ENCODE measurements at places on chromosomes 3 and 15.

GRCh38 chr3:64888840-64889392 is 201.1 kb upstream of the ADAMTS9 start:
- H3K27ac ChIP-seq, result no peak overlapping the region
- no peaks in the 10 kb centered on the region for H3K4me1 ChIP-seq
- no peaks in the 10 kb centered on the region for H3K27me3 ChIP-seq
- H3K4me3 ChIP-seq, result no peak overlapping the region
- DNase-seq, result no peak
- no peaks in the 10 kb centered on the region for H3K36me3 ChIP-seq

- H3K4me1 ChIP-seq, result peaks cover 4% of the 10 kb centered on the region
- no peaks in the 10 kb centered on the region for H3K36me3 ChIP-seq
- H3K27me3 ChIP-seq, result peaks cover 16% of the 10 kb centered on the region
- H3K4me3 ChIP-seq, result no peak within 1 kb of the TSS
- H3K27ac ChIP-seq, result no peak within 1 kb of the TSS
Measured at GRCh38 chr3:178536211-178537079, at the start of gene KCNMB2. Gene KCNMB2, plus strand, starts transcription at chr3:178536436.

- H3K36me3 ChIP-seq, result no peaks in the 10 kb centered on the region
- no peak overlapping the region for H3K27ac ChIP-seq
- peaks cover 2% of the 10 kb centered on the region for H3K27me3 ChIP-seq
- no peak for DNase-seq
- H3K4me3 ChIP-seq, result no peak overlapping the region
Measured at GRCh38 chr15:38888701-38889221, 324.1 kb upstream of the RASGRP1 start.

DNA sequence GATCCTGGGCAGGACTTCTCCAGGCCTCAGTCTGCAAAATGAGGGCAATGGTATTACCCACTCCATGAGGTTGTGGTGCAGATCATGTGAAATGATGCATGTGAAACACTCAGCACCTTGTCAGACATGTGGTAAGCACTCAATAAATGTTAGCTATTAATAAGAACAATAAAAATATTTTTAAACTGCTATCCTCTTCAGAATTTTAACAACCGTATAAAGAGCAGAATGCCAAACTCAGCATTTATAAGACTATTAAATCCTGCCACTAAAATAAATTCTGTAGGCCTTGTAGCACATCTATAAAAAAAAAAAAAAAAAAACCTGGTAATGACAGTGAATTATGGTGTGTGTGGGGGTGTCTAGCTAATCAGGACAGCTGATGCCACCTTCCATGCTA is 213.9 kb upstream of the UMPS start:
- no peaks in the 10 kb centered on the region for H3K4me1 ChIP-seq
- H3K27ac ChIP-seq, result no peak overlapping the region
- H3K4me3 ChIP-seq, result no peak overlapping the region
- peaks cover 9% of the 10 kb centered on the region for H3K27me3 ChIP-seq
- no peak for DNase-seq

GRCh38 chr15:94258246-94258645 is 26.9 kb downstream of the MCTP2 start:
- no peaks in the 10 kb centered on the region for H3K27me3 ChIP-seq
- peak overlapping the region; percentile 84 for H3K27ac ChIP-seq
- DNase-seq, result no peak
- H3K4me1 ChIP-seq, result peaks cover 92% of the 10 kb centered on the region
- peaks cover 1% of the 10 kb centered on the region for H3K36me3 ChIP-seq

GRCh38 chr3:128878556-128879124 is 780 bp upstream of the ACAD9 start:
- no peaks in the 10 kb centered on the region for H3K27me3 ChIP-seq
- peak overlapping the region; percentile 88 for H3K4me3 ChIP-seq
- DNase-seq, result no peak
- peaks cover 33% of the 10 kb centered on the region for H3K36me3 ChIP-seq

DNA sequence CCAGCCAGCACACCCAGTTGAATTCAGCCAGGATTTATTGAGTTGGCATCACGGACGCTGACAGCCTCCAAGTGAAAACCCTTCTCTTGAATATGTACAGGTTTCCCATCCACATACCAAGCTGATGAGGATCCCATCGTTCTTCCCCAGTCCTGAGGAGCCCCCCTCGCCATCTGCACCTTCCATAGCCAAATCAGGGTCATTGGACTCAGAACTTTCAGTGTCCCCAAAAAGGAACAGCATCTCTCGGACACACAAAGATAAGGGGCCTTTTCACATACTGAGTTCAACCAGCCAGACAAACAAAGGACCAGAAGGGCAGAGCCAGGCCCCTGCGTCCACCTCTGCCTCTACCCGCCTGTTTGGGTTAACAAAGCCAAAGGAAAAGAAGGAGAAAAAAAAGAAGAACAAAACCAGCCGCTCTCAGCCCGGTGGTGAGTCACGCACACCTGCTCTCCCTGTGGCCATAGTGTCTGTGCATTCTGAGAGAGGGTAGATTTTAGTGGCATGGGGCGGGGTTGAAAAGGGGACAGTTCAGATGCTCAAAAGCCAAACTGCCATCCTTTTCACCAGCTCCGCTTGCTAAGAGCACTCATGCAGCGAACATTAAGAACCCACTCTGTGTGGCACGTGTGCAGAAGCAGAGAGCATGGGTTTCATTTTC is 51.2 kb downstream of the KLHL25 start:
- DNase-seq, result no peak
- peak overlapping the region; percentile 18 for H3K27ac ChIP-seq
- no peaks in the 10 kb centered on the region for H3K4me1 ChIP-seq
- H3K4me3 ChIP-seq, result no peak overlapping the region
- peaks cover 96% of the 10 kb centered on the region for H3K36me3 ChIP-seq

DNA sequence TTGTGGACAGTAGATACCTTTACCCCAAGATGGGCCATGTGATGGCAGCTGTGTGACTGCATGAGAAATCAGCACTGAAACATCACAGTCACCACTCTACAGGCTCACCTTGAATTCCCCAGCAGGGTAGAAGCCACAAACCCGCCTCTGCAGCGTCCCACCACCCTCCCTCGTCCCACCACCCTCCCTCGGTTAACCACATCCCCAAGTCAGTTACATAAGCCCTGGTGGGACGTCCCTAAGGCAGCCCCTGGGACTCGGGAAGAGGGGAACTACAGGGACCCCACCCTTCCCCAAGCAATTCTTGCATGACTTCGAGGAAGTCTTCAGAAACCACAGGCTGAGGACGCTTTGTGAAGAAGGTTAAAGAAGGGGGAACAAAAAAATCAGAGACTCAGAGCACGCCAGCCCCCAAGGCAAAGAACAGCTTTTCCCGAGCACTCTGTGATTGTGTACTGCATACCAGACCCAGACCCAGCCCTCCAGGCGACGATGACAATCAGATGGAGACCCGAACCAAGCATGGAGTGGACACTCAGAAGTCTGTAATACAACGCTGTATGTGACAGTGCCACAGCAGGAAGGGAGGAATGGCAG is 60.5 kb downstream of the SH3BP5 start:
- H3K27ac ChIP-seq, result peak overlapping the region; percentile 90
- H3K27me3 ChIP-seq, result no peaks in the 10 kb centered on the region
- H3K4me3 ChIP-seq, result peak overlapping the region; percentile 77
- peaks cover 94% of the 10 kb centered on the region for H3K4me1 ChIP-seq
- peaks cover 30% of the 10 kb centered on the region for H3K36me3 ChIP-seq

DNA sequence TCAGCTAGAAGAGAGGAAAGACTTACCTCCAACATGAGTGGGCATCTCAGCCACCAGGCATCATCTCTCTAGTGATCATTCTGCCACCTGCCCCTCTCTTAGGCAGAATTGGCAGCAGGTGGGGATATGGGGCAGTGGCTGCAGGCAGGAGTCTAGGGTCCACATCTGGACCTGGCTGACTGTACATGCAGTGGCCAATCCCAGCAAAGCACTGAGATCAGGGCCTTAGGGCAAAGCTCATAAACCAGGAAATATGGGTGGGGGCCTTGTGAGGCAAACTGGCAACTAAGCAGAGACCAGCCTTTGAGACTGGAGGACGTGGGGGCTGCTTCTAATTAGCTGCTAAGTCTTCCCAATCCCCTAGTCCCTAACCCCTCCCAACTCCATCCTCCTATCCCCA is 12.9 kb downstream of the POMGNT2 start:
- H3K4me1 ChIP-seq, result no peaks in the 10 kb centered on the region
- no peak overlapping the region for H3K4me3 ChIP-seq
- no peak for DNase-seq
- no peak overlapping the region for H3K27ac ChIP-seq
- H3K36me3 ChIP-seq, result no peaks in the 10 kb centered on the region

DNA sequence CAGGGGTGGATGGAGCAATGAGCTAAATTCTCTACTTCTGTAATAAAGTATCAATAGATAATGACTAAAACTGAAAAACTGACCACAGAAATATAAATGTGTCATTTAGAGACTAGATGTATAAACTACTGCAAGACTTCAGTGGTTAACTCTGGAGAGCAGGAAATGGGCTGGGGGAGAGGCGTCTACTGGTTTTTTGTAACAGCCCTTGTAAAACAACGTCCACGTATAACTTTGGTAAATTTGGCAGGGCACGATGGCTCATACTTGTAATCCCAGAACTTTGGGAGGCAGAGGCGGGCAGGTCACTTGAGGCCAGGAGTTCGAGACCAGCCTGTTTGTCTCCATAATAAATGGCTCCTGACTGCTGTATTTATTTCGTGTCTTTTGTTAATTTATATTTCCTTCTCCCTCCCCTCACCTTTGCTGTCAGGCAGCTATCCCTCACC is 12.5 kb downstream of the RAB27A start:
- no peaks in the 10 kb centered on the region for H3K27me3 ChIP-seq
- peaks cover 69% of the 10 kb centered on the region for H3K4me1 ChIP-seq
- peak overlapping the region; percentile 29 for H3K4me3 ChIP-seq
- peaks cover 3% of the 10 kb centered on the region for H3K36me3 ChIP-seq
- DNase-seq, result no peak

DNA sequence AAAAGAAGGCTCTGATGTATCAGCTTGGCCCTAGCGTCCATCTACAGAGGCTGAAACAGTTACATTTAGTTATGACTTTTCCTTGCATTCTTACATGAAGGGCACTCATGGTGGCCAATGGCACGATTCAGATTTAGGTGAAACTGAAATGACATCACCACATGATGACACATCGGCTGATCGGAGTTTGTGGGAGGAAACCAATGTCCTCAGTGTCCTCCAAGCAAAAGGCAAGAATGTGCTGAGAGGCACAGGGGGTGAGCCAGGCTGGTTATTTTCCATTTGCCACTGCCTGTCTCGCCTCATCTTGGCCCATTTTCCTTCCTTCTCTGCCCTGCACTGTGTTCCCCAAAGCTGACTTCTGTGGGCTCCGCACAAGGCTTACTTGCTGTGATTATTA is 34.4 kb downstream of the TARS3 start:
- DNase-seq, result no peak
- peaks cover 59% of the 10 kb centered on the region for H3K36me3 ChIP-seq
- peaks cover 14% of the 10 kb centered on the region for H3K4me1 ChIP-seq
- no peak overlapping the region for H3K27ac ChIP-seq
- no peaks in the 10 kb centered on the region for H3K27me3 ChIP-seq

DNA sequence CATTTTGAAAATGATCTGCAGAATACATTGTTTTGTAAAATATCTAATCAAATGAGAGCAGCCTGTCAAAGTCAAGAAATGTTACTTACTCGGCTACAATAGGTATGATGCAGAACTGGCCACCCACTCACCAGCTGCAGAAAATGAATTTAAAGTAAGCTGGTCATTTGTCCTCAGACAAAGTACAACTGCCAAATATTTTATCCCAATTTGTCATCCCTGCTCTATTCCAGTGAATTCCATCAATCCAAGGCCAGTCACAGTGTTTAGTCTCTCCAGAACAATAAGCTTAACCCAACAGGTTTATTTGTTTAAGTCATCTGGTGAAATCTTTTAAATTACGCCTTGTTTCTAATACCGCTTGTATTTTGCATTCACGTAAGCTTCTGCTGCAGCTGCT is 46.6 kb upstream of the TCF12 start:
- H3K36me3 ChIP-seq, result no peaks in the 10 kb centered on the region
- H3K27me3 ChIP-seq, result no peaks in the 10 kb centered on the region
- H3K27ac ChIP-seq, result no peak overlapping the region
- no peak overlapping the region for H3K4me3 ChIP-seq
- H3K4me1 ChIP-seq, result peaks cover under 1% of the 10 kb centered on the region

DNA sequence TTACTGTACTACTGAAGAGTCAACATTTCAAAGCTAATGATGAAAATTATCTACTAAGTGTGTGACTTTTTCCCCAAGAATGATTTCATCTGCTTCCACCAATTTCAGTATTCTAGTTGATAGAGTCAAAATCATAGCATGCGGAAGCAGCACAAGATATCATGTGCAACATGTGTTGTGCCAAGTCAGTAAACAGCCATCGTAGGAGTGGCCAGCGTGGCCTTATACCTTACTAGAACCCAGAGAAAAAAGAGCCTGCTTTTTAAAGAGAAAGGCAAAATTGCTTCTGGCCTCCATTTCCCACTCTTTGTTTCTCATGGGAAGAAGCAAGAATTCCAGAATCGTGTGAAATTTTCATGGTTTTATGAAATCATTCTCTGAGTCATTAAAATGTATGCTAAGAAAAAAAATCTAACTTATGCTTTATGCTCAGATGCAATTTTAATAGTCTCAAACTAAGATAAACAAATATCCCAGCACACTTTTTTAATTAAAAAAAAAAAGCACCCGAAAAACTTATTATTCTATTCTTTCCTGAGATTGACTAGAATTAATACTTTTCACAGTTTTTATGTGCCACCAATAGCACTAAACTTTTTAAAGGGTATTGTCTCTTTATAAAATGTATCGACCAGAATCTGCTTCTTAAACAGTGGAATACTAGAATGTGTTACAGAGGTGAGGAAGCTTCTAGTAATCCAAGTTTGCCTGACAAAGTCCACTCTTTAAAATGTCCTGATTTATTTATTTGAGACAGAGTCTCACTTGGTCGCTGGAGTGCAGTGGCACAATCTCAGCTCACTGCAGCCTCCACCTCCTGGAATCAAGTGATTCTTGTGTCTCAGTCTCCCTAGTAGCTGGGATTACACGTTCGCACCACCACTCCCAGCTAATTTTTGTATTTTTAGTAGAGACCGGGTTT is 87.3 kb downstream of the MBNL1 start:
- no peak overlapping the region for H3K4me3 ChIP-seq
- peaks cover 65% of the 10 kb centered on the region for H3K4me1 ChIP-seq
- H3K36me3 ChIP-seq, result peaks cover 61% of the 10 kb centered on the region

DNA sequence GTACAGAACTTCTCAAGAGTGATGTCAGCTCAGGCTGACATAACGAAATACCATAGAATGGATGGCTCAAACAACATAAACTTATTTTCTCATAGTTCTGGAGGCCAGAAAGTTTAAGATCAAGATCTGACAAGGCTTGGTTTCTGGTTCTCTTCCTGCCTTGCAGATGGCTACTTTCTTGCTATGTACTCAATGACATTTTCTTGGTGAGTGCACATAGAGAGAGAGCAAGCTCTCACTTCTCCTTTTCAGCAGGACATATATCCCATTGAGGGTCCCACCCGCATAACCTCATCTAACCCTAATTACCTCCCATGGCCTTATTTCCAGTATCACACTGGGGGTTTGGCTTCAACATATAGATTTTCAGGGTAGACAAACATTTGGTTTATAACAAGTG is 1072.1 kb downstream of the PLOD2 start:
- no peak for DNase-seq
- peaks cover 11% of the 10 kb centered on the region for H3K4me1 ChIP-seq
- no peaks in the 10 kb centered on the region for H3K27me3 ChIP-seq
- H3K27ac ChIP-seq, result no peak overlapping the region

GRCh38 chr3:152718810-152719209 is 116.1 kb upstream of the P2RY1 start:
- DNase-seq, result no peak
- H3K27ac ChIP-seq, result no peak overlapping the region
- H3K36me3 ChIP-seq, result no peaks in the 10 kb centered on the region
- no peaks in the 10 kb centered on the region for H3K4me1 ChIP-seq

All from activated B cell treated with CpG ODN at 0.5 μM for 24 hours (primary cell).